H9 (cell line): ENCODE measurements at places on chromosomes 4 and X. TPM values are rescaled to one million over a fixed set of nuclear protein-coding genes. Genes with fewer than 3 reads are reported as not detected.

PPBP gene
- total RNA-seq = 0.33 TPM in 1 of 2 replicates, not detected in the other

CXCL13 gene
- not detected in 2 replicates for total RNA-seq

NKX6-1 gene
- total RNA-seq = 0.09 TPM in 1 of 2 replicates, not detected in the other

ZBTB33 gene
- total RNA-seq = 18.1 and 18.7 TPM in 2 replicates

MSL3 gene
- total RNA-seq = 13.0 and 14.0 TPM in 2 replicates

TGIF2LX gene
- not detected in 2 replicates for total RNA-seq

PDE5A gene
- 14.8 and 15.7 TPM in 2 replicates for total RNA-seq

CCNB3 gene
- 0.35 and 0.39 TPM in 2 replicates for total RNA-seq

GLOD5 gene
- not detected in 2 replicates for total RNA-seq

CENPVL2 gene
- 2.8 TPM in 2 replicates for total RNA-seq

MGARP gene
- 4.0 and 4.3 TPM in 2 replicates for total RNA-seq

- no peaks in the 10 kb centered on the region for H3K4me1 ChIP-seq
- DNase-seq = no peak
- no peaks in the 10 kb centered on the region for H3K27me3 ChIP-seq
- H3K4me3 ChIP-seq = no peak overlapping the region; the same call in 2 of the 3 replicates
Observed at GRCh38 chrX:113300580-113300979, 459.9 kb upstream of the AMOT start.

GRCh38 chr4:39719804-39720580 is 22.1 kb downstream of the UBE2K start:
- H3K27ac ChIP-seq = no peak overlapping the region
- no peaks in the 10 kb centered on the region; the same call in 1 of the 2 replicates for H3K4me1 ChIP-seq
- no peak overlapping the region for H3K4me3 ChIP-seq
- no peak for DNase-seq

GRCh38 chr4:155745984-155746383 is 12.8 kb upstream of the GUCY1B1 start:
- no peak overlapping the region for H3K4me3 ChIP-seq
- H3K4me1 ChIP-seq = peaks cover 6% of the 10 kb centered on the region; the same call in 1 of the 2 replicates
- H3K27me3 ChIP-seq = no peaks in the 10 kb centered on the region
- DNase-seq = no peak

DNA sequence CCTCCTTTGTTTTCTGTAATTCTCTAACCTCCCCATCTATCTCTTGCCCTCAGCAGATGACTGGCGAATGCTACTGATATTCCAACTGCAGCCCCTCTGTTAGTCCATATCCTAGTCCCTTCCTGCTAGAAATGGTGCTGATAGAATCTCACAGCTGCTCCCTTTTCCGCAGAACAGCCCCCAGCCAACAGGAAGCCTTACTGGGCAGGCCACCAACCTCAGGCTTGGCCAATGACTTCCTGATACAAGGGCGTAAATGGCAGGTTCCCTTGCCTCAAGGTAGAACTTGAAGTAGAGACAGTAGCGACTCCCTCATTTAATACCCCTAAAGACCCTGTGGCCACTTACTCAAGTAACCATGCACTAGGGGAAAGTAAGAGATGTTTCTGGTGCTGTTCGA is 26.7 kb upstream of the SLC2A9 start:
- no peak overlapping the region for H3K4me3 ChIP-seq
- peaks cover 2% of the 10 kb centered on the region; the same call in 1 of the 2 replicates for H3K4me1 ChIP-seq
- no peak for DNase-seq
- no peak overlapping the region for H3K27ac ChIP-seq
- no peaks in the 10 kb centered on the region for H3K27me3 ChIP-seq

- no peaks in the 10 kb centered on the region; the same call in 1 of the 2 replicates for H3K4me1 ChIP-seq
- DNase-seq = no peak
- no peak overlapping the region for H3K4me3 ChIP-seq
- H3K27ac ChIP-seq = no peak overlapping the region
Observed at GRCh38 chr4:47287735-47288134, 175.8 kb downstream of the COMMD8 start.

GRCh38 chrX:133980832-133981588 is 4.4 kb downstream of the GPC3 start:
- H3K27ac ChIP-seq = no peak overlapping the region
- peaks cover 10% of the 10 kb centered on the region; the same call in 1 of the 2 replicates for H3K27me3 ChIP-seq
- peaks cover 15% of the 10 kb centered on the region; the same call in 1 of the 2 replicates for H3K4me1 ChIP-seq
- no peaks in the 10 kb centered on the region for H3K36me3 ChIP-seq
- H3K4me3 ChIP-seq = no peak overlapping the region
- DNase-seq = no peak

DNA sequence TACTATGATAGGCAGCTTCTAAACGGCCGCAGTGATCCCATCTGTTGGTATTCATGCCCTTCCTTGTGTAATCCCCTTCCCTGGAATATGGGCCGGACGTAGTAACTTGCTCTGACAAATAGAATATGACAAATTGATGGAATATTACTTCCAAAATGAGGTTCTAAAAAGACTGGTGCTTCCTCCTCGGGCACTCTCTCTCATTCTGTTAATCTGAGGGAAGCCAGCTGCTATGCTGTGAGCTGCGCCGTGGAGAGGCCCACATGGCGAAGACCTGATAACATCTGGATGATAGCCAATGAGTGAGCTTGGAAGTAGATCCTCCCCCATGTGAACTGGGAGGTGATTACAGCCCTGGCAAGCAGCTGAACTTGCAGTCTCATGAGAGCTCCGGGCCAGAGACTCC is 27.2 kb upstream of the SLC25A4 start:
- H3K4me3 ChIP-seq = no peak overlapping the region
- H3K4me1 ChIP-seq = peaks cover 7% of the 10 kb centered on the region; the same call in 1 of the 2 replicates
- H3K36me3 ChIP-seq = no peaks in the 10 kb centered on the region

GRCh38 chrX:148536961-148537360 is 36.5 kb downstream of the AFF2 start:
- H3K4me1 ChIP-seq = 0 out of 2 replicates have a peak, but pooled peaks cover 3% of the 10 kb centered on the region
- DNase-seq = no peak
- H3K36me3 ChIP-seq = no peaks in the 10 kb centered on the region; the same call in 1 of the 2 replicates
- H3K27ac ChIP-seq = no peak overlapping the region

DNA sequence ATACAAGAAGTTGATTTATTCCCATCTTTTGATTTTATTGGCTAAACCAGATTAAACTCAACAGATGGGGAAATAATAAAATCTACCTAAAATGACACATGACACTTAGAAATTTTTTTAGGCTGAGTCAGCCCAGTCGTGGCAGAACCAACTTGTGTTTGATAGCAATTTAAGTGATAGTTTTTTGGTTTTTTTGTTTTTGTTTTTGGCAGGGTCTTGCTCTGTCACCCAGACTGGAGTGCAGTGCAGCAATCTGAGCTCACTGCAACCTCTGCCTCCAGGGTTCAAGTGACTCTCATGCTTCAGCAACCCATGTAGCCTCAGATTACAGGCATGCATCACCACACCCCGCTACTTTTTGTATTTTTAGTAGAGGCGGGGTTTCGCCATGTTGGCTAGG is 370.3 kb upstream of the NOCT start:
- no peaks in the 10 kb centered on the region for H3K27me3 ChIP-seq
- no peak overlapping the region for H3K4me3 ChIP-seq
- no peak for DNase-seq
- H3K36me3 ChIP-seq = no peaks in the 10 kb centered on the region

- no peak for DNase-seq
- H3K4me3 ChIP-seq = no peak overlapping the region
- H3K27ac ChIP-seq = no peak overlapping the region
- H3K27me3 ChIP-seq = no peaks in the 10 kb centered on the region
Observed at GRCh38 chr4:47839259-47839658, 1.4 kb upstream of the CORIN start.

GRCh38 chr4:20279381-20279780 is 27.7 kb downstream of the SLIT2 start:
- H3K36me3 ChIP-seq = no peaks in the 10 kb centered on the region
- no peaks in the 10 kb centered on the region; the same call in 1 of the 2 replicates for H3K4me1 ChIP-seq
- DNase-seq = no peak

GRCh38 chr4:98482503-98482846 is 175.9 kb downstream of the TSPAN5 start:
- H3K27ac ChIP-seq = no peak overlapping the region
- peaks cover 7% of the 10 kb centered on the region; the same call in 1 of the 2 replicates for H3K4me1 ChIP-seq

DNA sequence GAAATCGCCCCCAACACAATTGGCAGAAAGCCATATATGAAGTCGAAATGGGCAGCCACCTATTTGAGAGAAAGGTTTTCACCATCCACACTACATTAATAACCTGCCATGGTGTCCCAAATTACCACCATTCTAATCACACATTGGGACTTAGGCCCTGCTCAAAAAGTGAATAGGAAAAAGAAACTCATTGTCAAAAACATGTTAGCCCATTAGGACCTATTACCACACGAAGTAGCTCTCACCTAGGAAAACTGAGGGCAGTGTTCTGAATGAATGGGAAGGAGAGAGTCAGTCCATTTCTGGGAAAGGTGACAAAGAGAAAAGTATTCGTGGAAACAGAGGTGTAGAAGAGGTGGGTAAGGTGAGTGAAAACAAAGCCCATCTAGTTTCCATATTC is 60.8 kb downstream of the GPC3 start:
- DNase-seq = no peak
- H3K4me3 ChIP-seq = no peak overlapping the region
- no peaks in the 10 kb centered on the region; the same call in 1 of the 2 replicates for H3K36me3 ChIP-seq
- H3K27ac ChIP-seq = no peak overlapping the region
- peaks cover 15% of the 10 kb centered on the region for H3K4me1 ChIP-seq

- no peaks in the 10 kb centered on the region for H3K36me3 ChIP-seq
- no peak overlapping the region for H3K27ac ChIP-seq
- no peak overlapping the region for H3K4me3 ChIP-seq
- DNase-seq = no peak
- H3K4me1 ChIP-seq = no peaks in the 10 kb centered on the region
Observed at GRCh38 chr4:10891866-10892265, 207.3 kb upstream of the CLNK start.

DNA sequence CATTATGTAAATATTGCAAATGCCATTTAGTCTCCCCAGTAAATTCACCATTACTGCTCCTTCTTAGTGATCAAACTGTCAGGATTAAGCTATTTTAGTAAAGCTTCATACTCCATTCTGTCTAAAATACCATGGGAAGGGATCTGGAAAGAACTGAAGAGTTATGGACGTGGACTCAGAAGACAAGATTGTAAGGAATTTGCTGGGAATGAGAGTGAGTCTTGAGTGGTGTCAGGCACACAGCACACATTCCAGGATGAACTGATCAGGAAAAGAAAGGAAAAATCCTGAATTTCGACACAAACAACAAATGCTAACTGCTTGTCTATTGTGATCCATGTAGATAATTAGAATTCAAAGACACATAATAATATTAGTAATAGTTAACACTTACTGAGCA is 311.0 kb downstream of the CENPC start:
- DNase-seq = no peak
- no peak overlapping the region for H3K4me3 ChIP-seq
- H3K4me1 ChIP-seq = no peaks in the 10 kb centered on the region
- H3K27me3 ChIP-seq = no peaks in the 10 kb centered on the region
- no peak overlapping the region for H3K27ac ChIP-seq

GRCh38 chrX:94107981-94108380 is 434.0 kb downstream of the FAM133A start:
- H3K27me3 ChIP-seq = no peaks in the 10 kb centered on the region
- DNase-seq = no peak
- no peaks in the 10 kb centered on the region for H3K4me1 ChIP-seq
- H3K36me3 ChIP-seq = peaks cover 9% of the 10 kb centered on the region; the same call in 1 of the 2 replicates
- H3K4me3 ChIP-seq = no peak overlapping the region

DNA sequence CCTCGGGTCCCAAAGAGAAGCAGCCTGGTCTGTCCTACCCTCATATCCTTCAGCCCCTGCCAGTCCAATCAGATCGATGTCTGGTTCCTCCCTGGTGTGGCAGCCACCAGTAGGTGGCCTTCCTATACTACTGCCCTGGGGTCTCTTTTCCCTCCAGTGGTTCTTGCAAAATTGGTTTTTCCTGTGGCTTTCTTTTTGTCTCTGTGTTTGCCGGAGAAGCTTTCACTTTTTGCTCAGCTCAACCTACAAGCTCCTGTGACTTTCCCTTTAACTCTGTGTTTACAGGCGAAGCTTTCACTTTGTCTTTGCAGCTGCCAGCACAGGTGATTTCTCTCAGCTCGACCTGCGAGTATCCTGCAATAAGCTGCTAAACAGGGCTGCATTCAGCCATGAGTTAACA is 46.8 kb downstream of the UGT2A3 start:
- H3K27me3 ChIP-seq = no peaks in the 10 kb centered on the region
- H3K4me1 ChIP-seq = peaks cover 14% of the 10 kb centered on the region; the same call in 1 of the 2 replicates
- H3K27ac ChIP-seq = peak overlapping the region; percentile 91
- peak overlapping the region; percentile 59; the same call in 1 of the 2 replicates for H3K4me3 ChIP-seq

- no peaks in the 10 kb centered on the region; the same call in 1 of the 2 replicates for H3K4me1 ChIP-seq
- no peak overlapping the region for H3K4me3 ChIP-seq
- H3K27ac ChIP-seq = no peak overlapping the region
- no peaks in the 10 kb centered on the region for H3K36me3 ChIP-seq
Observed at GRCh38 chr4:20281453-20281852, 29.7 kb downstream of the SLIT2 start.

DNA sequence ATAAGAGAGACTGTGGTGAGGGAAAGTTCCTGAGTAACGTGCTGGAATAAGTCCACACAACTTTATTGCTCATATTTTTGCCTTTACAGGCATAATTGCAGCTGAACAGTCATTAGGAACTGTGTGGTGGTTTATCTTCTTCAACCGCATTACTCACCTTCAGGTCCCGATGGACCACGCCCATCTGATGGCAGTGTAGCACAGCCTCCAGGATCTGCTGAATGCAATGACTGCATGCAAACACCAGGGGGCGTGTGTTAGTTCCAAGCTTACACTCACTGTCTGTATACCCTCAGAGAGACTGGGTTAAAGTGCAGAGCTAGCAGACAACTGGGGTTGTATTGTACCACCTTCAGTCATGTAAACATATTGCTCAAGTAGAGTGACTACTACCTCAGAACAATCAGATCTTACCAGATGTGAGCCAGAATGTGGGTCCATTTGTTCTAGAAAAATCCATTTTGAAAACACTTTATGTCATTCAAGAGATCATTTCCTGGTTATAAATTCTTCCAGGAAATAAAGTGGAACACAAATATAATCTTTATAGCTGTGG is 214.0 kb downstream of the CAMK2D start:
- H3K4me3 ChIP-seq = no peak overlapping the region
- H3K4me1 ChIP-seq = no peaks in the 10 kb centered on the region
- H3K27me3 ChIP-seq = no peaks in the 10 kb centered on the region
- DNase-seq = peak; percentile 93

DNA sequence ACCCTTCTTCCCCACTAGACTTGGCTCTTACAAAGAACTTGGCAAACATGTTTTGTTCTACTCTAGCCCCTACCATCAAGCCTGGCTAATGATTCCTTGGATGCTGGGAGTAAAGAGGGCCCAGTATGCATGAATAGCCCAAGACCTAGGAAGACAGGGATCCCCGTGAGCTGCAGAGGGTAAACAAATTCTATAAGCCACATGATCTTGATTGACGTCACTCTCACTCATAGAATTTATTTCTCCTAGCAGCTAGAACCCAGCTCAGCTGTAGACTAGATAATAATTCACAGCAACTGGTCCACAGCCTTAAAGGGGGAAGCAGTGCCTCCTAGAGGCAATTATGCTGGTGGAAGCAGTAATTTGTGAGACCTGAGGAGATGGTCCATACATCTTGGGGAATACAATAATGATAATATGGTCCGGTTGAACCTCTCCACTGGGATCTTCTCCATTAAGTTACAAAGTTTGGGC is 16.1 kb upstream of the USO1 start:
- H3K27ac ChIP-seq = peak overlapping the region; percentile 7
- H3K4me1 ChIP-seq = peaks cover 6% of the 10 kb centered on the region; the same call in 1 of the 2 replicates
- H3K36me3 ChIP-seq = peaks cover 8% of the 10 kb centered on the region
- DNase-seq = no peak
- no peak overlapping the region for H3K4me3 ChIP-seq

GRCh38 chrX:40440866-40441265 is 139.9 kb upstream of the ATP6AP2 start:
- no peaks in the 10 kb centered on the region for H3K36me3 ChIP-seq
- no peak for DNase-seq
- no peak overlapping the region for H3K27ac ChIP-seq
- H3K4me1 ChIP-seq = no peaks in the 10 kb centered on the region; the same call in 1 of the 2 replicates
- no peaks in the 10 kb centered on the region for H3K27me3 ChIP-seq
